ENCODE measurements at places on chromosomes 1 and 21.

GRCh38 chr1:92298213-92298572 lies 594 bp downstream of the GLMN start:
- no peak for DNase-seq

DNA sequence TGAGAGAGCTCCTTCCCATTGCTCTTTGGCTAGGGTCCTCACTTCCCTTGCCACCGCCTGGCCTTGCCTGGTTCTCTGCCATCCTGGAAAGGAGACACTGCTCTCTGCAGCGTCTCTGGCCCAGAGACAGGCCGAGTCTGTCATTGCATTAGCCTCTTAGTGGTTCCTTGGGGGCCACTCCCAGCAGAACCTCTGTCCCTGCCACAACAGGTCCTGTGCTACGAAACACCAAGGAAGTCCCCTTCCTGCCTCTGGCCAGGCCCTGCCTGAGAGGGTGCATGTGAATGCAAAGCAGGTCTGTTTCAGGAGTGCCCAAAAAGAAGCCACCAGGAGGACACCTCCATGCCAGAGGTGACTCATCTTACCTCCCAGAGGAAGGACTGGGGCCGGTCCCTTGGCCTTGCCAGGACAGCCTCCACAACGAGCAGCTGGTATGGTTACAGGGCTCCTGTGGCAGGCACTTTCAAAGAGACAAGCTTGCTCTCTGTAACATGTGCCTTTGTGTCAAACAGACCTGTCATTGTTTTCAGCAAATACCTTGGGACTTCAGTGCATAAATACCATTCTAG lies 59.6 kb downstream of the VPS26C start:
- DNase-seq: no peak

GRCh38 chr1:162840250-162840839 lies 20.6 kb downstream of the CCDC190 start:
- no peak for DNase-seq

DNA sequence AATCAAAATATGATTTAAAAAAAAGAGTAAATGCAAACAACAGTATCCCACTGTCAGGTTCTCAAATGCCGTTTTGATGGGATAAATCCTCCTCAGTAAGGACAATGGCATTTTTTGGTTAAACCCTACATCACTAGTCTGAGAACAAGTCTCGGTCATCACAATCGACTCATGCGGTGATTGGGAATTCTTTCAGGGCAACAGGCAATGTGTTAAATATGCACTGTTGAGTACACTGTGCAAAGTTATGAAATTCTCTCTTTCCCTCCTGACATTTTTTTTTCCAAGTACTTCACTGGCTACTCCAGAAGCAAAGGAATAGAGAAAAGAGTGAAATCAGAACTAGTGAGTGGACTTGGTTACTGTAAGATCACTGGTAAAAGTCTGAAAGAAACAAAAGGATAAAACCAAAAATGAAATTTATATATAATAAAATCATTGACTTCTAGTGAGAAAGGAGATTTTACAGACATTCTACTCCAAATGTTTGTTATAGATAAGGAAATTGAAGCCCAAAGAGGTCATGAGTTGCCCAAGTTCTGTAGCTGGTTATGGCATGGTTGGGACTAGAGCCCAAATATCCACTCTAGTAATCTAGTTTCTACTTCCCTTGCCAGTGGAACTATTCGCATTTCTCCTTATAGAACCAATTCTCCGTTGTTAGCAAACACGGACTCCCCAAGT lies 111.3 kb downstream of the TGFBR3 start:
- DNase-seq: no peak

DNA sequence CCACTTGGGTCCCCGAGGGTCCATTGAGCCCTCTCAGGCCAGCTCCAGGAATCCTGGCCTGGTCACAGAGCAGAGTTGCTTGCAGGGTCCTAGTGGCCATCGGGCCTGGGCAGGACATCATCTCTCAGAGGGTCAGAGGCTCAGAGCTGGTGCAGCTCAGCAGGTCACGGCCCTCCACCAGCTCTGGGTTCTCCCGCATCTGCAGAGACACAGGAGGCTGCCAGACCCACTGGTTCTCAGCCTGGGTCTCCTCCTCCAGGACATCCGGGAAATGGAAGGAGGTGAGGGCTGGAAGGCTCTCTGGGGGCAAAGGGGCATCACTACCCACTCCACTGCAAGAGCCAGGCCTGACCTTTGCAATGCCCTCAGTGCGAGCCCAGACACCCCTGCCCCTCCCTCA lies 6.5 kb downstream of the TMEM54 start:
- no peak for DNase-seq
